Hindlimb muscle (tissue), 1 donor: ENCODE measurements at places on chromosomes 12 and 14.

GRCh38 chr14:52052288-52052943 is 16.4 kb downstream of the NID2 start:
- no peak for DNase-seq

DNA sequence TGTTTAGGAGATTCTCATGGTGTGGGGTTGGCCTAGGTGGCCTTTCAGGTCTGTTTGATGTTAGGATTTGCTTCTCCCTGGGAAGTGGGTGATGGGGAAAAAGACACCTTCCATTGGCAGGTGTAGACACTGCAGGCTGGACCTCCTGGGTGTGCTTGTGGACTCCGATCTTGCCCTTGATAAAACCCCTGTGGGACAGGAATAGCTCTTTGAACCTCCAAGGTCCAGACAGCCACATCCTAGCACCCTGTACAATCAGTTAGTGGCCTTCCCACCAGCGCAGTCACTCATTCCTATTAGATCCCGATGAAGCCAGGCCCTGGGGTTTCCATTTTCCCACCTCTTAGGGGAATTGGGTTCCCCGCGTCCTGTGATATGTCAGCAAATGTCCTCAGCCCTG is 28.5 kb downstream of the MEG3 start:
- no peak for DNase-seq

DNA sequence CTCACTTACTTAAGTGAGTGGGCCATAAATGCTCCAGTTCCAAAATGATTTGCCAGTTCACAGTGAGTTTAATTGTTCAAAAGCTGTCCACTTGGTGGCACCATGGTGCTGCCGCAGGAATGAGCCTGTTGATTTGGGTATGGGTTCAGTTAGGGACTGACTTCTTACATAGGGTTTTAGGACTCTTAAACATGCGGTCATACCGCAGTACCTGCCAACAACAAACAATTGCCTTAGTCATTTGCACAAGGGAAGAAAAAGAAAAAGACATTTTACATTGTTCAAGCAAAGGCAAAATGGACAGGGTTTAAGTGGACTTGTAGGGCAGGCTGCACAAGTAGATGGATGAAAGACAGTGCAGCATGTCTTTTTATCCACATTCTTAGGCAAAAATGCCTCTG is 80.0 kb upstream of the DBX2 start:
- peak; percentile 64 for DNase-seq

GRCh38 chr14:35534873-35535482 is 1.0 kb downstream of the INSM2 start:
- peak; percentile 80 for DNase-seq

GRCh38 chr12:18446061-18446644 is 184.8 kb downstream of the PIK3C2G start:
- no peak for DNase-seq

DNA sequence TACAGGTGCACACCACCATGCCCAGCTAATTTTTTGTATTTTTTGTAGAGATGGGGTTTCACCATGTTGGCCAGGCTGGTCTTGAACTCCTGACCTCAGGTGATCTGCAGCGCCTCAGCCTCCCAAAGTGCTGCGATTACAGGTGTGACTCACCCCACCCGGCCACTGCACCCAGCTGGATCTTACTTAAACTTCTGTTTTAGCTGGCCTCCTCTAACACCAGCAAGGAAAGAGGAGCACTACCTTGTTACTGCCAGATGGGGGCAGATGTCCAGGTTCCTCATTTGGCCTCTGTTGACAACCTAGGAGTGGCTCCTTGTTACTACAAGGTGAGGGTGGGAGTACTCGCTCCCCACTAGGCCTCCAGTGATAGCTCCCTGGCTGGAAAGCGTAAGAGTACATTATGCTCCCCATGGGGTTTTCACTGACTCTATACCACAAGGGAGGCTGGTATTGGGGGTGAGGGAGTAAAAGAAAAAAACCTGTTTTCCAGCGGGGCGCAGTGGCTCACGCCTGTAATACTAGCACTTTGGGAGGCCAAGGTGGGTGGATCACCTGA is 13.2 kb upstream of the ARF6 start:
- DNase-seq, result no peak

DNA sequence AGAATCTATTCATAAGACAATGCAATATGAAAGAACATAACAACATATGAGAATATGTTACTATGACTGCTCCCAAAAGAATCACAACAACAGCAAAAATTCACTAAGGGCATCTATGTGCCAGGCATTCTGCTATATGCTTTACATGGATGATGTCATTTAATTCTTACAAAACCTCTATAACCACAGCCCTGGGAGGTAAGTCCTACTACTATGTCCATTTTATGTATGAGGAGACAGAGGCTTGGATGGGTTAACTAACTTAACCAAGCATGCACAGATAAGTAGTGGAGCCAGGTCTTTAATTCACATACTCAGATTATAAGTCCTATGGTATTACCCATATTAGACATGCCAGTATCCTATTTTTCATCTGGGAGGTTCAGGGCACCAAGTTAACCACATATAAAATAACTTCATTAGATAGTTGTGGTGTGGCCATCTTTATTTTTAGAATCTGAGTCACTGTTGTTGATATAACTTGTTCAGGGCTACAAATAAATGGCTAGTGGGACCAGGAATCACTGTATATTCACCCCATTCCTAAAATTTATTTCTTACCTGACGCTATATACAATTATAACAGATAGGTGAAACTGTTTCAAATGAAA is 33.2 kb upstream of the RAD51AP1 start:
- no peak for DNase-seq

DNA sequence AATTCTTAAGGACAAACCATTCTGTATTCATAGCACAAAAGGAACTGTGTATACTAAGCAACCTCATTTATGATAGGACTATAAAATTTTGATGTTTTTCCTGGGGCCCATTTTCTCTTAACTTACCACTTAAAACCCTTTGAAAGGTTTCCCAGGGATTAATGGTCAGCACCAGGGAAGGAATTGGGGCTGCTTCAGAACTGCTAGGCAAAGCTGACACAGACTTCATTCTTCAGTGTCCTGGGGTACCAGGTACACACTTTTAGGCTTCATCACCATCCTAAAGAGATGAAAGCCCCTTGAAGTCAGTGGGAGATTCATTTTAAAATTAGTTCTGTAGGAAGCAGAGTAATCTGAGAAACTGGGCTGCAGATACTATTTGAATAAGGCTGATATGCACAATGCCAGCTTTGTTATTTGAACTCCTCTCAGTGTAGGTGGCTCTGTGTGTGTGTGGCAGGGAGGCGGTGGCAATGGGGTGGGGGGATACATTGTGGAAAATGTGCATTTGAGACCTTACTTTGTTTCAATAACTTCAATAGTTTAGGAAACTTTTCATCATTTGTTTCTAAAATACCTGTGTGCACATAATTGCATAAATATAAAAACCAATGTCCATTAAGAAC is 329.3 kb upstream of the DCN start:
- DNase-seq, result no peak

GRCh38 chr12:105985383-105985782 is 153.4 kb downstream of the NUAK1 start:
- DNase-seq, result no peak

- no peak for DNase-seq
Measured at GRCh38 chr14:22517117-22517720, 71.8 kb downstream of the DAD1 start.

- no peak for DNase-seq
Measured at GRCh38 chr12:69834147-69834546, 9.1 kb downstream of the MYRFL start.

GRCh38 chr14:87687420-87687819 is 305.6 kb downstream of the GALC start:
- DNase-seq, result no peak

- no peak for DNase-seq
Measured at GRCh38 chr12:108306506-108306905, 32.6 kb downstream of the CMKLR1 start.

- DNase-seq, result no peak
Measured at GRCh38 chr14:104800771-104801519, at the start of gene ZBTB42. Gene ZBTB42, plus strand, starts transcription at chr14:104801101. Its CDS starts 97 bp downstream, at chr14:104801198.

GRCh38 chr14:101337053-101337452 is 224.2 kb upstream of the DIO3 start:
- DNase-seq, result no peak

GRCh38 chr14:104687601-104688504 is 1.6 kb upstream of the INF2 start:
- peak; percentile 69 for DNase-seq

- DNase-seq, result no peak
Measured at GRCh38 chr14:65738339-65738738, 325.8 kb downstream of the FUT8 start.

DNA sequence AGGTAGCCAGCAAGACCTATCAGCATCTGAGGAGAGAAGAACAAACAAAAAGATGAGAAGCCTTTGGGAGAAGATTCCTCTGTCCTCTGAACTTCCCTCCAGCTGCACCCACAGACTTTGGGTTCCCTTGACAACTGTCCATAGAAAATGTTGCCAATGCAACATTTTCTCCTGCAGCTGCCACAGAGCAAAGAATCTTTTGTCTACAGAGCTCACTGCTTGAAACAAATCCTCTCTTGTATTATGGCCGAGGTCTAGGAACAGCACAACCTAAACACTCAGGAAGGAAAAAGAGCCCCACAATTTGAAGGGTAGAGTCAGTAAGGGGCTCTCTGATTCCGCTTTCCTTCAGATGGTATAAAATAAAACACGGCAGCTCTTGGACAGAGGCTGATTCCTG is 14.3 kb downstream of the POMT2 start:
- no peak for DNase-seq

- no peak for DNase-seq
Measured at GRCh38 chr12:45969084-45969483, 21.3 kb downstream of the SCAF11 start.

GRCh38 chr12:113535100-113535499 is 63.4 kb upstream of the LHX5 start:
- no peak for DNase-seq

DNA sequence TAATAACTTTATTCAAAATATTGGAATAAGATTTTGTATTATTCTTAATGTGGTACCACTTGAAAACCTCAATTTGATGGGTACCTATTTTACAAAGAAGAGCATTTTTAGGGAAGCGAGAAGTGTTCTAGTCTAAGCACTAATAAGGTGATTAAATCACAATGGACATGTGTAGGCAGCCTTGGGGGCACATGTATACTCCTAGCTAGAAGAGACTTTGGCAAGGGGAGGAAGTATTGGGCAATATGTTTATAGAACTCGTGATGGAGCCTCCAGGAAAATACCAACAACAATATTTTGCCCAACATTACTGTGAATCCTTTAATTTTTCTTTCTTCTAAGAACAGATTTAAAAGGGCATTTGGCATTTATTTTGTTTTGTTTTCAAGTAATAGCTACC is 280.3 kb downstream of the ADAMTS20 start:
- DNase-seq, result no peak

DNA sequence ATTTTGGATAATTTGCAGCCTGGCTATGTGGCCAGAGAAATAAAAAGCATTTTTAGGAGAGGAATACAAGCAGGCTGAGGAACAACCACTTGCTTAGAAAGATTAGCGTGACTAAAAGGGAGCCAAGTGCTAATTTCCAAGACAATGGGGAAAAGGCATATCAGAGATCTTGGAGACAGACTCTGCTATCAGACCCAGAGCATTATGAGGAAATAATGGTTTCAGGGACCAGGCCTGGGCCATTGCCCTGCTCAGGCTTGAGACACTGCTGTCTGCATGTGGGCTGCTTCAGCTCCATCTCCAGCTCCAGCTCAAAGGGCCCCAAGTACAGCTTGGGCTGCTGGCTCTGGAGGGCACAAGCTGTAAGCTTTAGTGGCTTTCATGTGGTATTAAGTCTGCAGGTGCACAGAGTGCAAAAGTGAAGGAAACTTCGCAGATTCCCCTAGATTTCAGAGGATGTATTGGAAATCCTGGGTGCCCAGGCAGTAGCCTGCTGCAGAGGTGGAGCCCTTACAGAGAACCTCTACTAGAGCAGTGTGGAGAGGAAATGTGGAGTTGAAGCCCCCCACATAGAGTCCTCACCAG is 449.2 kb downstream of the ZFP36L1 start:
- no peak for DNase-seq

DNA sequence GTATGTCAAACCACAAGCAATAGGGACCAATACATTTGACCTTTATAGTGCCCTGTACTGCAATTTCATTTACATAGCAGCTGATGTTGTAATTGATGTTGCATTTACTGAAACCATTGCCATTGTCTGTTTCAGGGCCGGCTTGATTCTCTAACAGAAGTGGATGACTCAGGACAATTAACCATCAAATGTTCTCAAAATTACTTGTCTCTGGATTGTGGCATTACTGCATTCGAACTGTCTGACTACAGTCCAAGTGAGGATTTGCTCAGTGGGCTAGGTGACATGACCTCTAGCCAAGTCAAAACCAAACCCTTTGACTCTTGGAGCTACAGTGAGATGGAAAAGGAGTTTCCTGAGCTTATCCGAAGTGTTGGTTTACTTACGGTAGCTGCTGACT is 216.0 kb downstream of the AKAP6 start:
- no peak for DNase-seq

GRCh38 chr12:13026286-13026685 is 17.9 kb upstream of the FAM234B start:
- DNase-seq, result peak; percentile 62

DNA sequence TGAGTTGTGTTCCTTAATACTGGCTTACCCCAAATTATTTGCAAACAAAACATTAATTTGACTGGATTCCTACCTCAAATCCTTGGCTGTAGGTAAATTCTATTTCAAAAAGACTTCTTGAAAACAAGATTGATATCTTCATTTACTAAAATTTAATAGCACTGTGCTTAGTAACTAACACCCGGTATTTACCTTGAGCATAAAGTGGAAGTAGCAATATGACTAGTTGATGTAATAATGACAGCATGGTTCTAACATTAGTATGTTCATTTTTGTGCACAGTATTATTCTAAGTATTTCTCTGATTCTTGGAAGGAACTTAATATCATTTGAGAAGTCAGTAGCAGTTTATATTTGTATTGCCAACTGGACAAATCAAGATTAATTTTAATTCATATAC is 96.8 kb downstream of the PPHLN1 start:
- no peak for DNase-seq

DNA sequence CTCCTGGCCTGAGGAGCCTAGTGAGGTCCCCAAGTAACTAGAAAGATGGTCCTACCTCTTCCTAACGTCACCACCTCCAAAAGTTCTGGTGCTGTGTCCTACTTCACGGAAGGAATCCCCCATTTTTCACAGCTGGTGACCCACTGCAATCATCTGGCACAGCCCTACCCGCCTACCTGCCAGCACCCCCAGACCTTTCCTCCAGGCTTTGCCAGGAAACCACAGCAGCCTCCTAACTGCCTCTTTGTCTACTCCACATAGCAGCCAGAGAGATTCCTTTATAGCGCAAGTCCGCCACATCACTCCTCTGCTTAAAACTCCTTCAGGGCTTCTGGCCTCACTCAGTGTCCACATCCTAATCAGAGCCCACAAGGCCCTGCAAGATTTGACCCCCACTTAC is 13.4 kb upstream of the FLVCR2 start:
- DNase-seq, result no peak

DNA sequence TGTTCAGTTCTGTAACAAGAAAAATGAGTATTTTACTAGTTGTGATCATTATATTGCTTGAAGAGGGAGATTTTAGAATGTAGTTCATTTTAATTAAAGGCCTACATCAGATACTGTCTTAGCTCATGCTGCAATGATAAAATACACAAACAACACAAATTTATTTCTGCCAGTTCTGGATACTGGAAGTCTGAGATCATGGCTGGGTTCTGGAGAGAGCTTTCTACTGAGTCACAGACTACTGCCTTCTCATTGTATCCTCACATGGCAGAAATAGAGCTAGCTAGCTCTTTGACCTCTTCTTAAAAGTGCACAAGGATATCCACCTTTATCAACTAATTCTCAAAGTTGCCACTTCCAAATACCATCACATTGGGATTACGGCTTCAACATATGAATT is 53.8 kb downstream of the MIS18BP1 start:
- no peak for DNase-seq

- DNase-seq, result no peak
Measured at GRCh38 chr14:83607682-83608081, 1922.3 kb upstream of the FLRT2 start.
